MM.1S (cell line): ENCODE measurements at places on chromosomes 3 and 15.

DNA sequence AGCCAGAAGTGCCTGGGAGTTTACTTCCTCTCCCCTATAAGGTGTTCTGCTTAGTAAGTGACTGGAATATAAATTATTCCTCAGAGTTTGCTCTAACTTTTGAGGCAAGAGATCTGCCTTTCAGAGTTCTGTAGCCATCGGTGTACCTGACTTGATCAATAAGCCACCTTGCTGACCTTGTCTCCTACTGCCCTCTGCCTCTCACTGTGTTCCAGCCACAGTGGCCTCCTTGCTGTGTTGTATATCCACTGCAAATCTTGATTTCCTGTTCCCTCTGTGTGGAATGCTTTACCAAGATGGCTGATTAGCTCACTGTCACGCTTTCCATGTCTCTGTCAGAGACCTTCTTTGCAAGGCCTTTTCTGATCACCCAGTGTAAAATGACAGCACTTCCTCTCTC, 442.4 kb downstream of the SQOR start:
- DNase-seq: no peak

GRCh38 chr3:129994883-129995559, 20.5 kb downstream of the TRH start:
- no peak for DNase-seq

DNA sequence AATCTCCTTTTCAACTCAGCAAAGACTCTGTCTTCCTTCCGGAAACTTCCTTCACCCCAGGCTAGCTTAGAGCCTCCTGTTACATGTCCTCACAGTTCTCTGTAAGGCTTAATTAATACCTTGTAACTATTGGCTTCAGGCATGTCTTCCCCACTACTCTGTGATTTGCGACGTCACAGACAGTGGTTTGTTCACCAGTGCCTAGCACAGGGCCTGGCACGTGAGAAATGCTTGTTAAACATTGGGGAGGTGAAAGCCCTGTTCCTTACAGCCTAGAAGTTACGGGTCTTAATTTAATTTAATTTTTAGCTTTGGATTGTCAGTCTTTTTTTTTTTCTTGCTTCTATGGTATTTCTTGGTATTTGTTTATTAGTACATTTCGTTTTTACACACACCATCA, 36.4 kb upstream of the CACNA2D3 start:
- DNase-seq: no peak

- no peak for DNase-seq
Measured at GRCh38 chr3:197522183-197522715, 33.5 kb downstream of the BDH1 start.

- no peak for DNase-seq
Measured at GRCh38 chr3:41872157-41872556, 89.7 kb downstream of the ULK4 start.

- DNase-seq: no peak
Measured at GRCh38 chr15:91520850-91521249, 332.7 kb upstream of the SLCO3A1 start.

DNA sequence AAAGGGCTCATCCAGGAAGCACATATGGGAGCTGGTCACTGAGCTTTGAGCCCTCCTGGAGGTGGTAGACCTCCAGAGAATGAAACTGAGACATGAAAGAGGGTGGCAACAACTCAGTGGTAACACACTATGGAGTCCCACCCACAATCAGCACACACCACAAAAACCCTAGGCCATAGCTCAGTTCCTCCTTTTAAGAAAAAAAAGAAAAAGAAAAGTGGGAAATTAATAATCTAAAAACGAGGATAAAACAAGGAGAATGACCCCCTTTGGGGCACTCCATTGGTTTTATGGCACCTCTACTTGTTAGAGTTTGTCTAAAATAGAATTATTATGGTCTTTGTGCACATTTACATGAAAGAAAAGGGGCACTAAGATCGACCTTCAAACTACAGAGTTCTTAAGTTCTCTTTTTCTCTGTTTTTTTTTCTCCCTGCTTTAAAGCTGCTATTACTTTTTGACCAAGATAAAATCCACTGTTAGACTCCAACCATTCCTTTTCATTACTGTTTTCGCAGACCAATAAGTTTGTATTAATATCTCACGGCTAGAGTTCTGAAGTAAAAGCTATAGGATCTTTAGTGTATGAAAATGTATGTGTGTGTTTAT, 40.2 kb upstream of the ZBTB20 start:
- DNase-seq: peak; percentile 86

- DNase-seq: no peak
Measured at GRCh38 chr3:164332831-164333802, 745.2 kb downstream of the SI start.

- no peak for DNase-seq
Measured at GRCh38 chr3:160259589-160259988, 34.4 kb downstream of the C3orf80 start.

DNA sequence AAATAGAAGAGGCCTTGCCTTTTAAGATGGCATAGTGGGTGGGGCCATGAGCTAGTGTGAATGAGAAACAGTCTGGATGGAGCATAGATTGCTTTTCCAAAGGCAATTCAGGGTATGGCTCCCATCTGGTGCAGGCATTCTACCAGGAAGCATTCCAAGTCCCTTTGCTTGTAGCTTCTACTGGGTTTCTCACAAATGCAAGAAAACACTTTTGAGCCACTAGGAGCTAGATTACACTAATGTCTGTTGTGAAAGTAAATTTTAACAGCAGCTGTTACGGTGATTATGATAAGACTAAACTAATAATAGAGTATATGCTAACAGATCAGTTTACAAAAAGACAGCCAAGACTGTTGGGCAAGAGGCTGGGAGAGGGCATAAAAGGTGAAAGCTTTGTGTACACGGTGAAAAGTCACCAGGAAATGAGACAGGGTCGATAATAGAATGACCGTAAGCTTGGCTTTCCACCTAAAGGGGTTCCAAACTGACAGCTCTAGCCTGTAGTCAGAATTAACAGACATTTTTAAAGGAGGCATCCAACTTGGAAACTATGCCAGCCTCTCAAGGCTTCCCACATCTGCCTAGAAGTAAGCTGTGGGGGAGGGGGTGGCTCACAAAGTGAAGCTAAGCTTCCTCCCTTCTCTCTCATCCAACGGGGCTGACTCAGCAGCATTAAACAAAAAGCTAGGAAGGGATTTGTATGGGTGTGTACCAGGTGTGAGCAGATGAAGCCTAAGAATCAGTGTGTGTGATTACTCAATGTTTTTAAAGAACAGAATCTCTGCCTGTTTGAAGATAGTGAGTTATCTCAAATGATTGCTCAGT, 61.1 kb upstream of the GPD1L start:
- no peak for DNase-seq

DNA sequence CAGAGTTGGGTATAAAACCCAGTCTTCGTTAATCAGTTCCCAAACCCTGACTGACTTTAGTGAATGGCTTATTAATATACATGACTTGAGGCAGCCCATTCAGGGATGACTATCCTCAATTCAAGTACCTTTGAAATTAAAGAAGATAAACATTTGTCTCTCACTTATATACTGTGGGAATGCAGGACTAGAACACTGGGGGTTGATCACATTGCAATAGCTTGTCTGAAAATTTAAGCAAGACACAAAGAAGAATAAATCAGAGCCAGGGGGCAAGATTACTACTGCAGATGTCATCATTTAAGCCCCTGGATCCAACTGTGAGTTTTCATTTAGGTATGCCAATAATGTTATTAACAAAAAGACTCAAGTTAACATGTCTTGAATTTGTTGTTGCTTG, 647.7 kb downstream of the ZPLD1 start:
- DNase-seq: no peak

DNA sequence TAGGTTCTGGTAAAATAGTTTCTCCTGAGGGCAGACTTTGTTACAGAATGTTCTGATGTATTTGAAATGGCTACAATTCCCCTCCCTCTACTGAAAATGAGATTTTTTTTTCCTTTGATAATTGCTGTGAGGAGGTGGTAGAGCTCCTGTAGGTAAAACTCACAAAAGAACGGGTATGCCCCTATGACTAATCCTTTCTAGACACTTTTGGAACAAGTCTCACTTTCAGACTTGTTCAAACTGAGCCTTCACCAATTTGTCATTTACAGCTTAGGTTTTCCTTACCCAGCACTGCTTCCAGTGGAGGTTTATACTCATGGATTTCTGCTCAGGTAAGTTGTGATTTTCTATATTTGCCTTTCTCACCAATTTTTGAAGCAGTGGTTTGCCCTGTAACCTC, 115.6 kb downstream of the NLGN1 start:
- peak; percentile 57 for DNase-seq

DNA sequence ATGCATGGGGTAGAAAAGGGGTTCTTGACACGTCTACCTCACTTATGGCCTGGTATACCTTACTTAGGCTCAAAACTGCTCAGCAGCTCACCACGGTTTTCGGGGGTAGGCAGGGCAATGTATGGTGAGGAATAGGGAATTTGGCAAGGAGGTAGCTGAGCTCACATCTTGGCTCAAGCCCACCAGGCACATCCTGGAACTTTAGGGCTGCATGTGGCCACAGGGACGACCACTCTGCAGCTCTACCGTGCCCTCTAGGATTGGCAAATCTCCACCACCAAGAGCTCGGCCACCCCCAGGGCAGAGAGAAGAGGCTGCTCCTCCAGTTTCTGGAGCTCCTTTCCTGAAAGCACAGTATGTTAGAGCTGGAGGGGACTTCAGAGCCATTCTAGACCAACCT, 69.7 kb downstream of the MRPL46 start:
- DNase-seq: no peak

DNA sequence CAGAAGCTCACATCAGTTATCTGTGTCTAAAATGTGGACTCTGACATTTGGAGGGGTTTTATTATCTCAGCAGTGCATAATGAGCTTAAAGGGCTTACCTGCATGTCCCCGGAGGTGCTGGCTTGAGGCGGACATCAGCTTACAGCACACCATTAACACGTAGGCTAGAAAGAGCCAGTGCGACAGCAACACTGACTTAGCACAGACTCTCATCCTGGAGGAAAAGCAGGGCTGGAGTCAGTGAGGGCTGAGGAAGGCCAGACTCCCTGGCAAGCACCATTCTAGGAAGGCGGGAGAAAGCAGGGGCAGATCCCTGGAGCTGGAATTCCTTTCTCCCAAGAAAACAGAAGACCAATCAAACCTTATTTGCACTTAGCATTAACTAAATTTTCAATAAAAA, 51.7 kb downstream of the TAFA4 start:
- no peak for DNase-seq

DNA sequence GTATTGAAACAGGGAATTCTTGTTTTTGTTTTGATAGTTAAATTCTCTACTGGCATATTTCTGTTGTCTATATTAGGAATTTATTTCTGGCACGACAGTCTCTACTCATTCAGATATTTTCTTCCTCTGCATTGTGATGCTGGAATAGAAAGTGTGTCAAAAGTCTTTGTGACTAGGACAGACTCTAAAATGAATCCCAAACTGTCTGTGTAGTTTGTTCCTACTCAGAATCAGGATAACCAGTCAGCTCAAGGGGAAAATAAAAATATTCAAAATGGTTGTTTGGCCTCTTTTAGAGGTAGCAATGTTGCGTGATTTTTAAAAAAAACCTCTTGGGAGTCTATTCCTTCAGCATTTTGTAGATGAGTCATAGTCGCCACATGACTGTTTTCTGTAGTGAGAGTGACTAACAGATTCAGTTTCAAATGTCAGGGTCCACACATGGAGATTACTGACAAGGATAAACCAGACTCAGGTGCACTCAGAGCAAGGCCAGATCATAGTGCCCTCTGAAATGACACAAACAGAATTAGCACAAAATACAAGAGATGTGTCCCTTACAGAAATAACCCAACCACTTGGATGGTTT, 13.1 kb downstream of the SLC7A14 start:
- DNase-seq: peak; percentile 80

DNA sequence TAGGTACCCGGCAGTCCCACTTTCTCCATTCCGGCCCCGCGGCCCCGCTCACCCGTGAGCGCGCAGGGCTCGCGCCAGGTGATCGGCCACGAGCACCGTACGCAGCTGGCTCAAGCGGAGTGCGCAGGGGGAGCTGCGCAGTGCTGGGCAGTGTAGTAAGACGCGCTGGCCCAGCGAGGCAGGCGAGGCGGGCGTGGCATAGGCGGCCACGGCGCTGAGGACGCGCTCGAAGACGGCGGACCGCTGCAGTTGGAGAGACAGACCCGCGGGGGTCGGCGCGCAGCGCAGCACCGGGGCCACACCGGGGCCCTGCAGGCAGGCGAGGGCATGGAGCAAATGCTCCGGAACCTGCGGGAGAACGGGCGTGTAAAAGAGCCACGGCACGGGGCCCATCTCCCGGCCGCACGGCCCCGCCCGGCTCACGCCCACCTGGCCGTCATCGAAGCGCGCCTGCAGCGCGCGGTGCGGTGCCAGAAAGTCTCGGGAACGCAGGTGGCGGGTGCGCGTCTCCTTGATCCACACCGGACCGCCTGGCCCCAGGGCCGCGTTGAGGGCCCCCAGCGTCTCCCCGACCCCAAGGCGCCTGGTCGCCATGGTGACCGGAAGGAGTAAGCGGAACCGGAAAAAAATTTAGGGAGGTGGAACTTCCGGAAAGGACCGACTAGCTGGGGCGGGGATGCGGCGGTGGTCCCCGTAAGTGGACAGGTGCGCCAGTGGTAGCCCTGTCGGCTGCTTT, at the start of gene DALRD3:
Gene DALRD3 (minus strand): TSS at position 610 of the 736 bp plus-strand sequence. CDS start 16 bp downstream, at position 594.
- DNase-seq: peak; percentile 67

DNA sequence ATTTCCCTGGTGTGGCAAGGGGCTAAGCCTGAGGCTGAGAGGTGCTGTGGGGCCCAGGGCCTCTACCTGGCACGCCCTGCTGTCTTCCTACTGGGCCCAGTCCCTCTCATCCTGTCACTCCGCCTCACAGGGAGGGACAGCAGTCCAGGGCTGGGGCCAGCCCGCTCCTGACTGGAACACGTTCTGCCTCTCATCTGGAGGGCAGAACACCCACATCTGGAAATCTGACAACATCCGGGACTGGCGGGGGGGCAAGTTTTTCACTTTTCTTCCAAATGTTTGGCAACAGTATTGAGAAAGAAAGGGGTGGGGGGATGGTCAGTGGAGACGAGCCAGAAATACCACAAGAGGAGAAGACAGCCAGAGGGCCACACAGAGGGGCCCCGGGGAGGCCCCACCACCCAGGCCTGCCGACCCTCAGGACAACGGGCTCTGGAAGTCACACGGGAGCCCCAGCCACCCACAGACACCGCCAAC, 1.8 kb upstream of the MYL3 start:
- no peak for DNase-seq

GRCh38 chr3:83523470-83524073, 1435.2 kb upstream of the CADM2 start:
- DNase-seq: peak; percentile 52

DNA sequence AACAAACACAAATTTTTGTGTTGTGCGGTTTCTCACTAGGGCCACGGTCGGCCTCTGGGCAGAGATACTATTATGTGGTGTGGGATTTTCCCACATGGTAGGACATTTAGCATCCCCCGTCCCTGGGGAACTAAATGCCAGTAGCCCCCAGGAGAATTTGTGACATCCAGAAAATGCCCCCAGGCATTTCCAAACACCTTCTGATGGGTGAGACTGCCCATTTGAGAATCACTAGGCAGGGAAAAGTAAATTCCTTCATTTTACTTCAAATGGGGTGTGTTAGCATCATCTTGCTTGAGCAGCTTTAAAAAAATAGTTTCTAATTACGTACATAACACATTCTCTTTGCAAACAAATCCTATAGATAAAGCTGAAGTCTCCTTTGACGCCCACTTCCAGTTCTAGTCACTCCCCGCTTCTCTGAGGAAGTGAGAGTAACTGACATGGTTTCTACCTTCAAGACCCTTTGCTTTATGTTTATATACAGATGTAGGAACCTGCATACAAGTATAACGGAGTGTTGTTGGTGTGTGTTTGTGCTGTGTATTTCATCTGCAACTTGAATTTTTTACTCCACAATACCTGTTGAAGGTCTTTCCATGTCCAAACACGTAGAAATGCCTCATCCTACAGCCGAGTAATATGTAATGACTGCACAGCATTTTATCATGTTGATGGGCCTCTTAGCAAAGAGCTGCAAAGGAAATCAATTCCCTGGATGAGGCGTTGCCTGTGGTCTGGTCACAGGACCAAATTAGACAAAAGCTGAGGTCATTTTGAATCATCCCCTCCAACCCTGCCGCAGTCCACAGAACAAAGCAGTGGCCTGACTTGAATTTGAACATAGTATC, 31.4 kb upstream of the ZBTB38 start:
- DNase-seq: no peak
